Fibroblast of skin of abdomen (primary cell): ENCODE measurements at places on chromosomes 1 and 21.

DNA sequence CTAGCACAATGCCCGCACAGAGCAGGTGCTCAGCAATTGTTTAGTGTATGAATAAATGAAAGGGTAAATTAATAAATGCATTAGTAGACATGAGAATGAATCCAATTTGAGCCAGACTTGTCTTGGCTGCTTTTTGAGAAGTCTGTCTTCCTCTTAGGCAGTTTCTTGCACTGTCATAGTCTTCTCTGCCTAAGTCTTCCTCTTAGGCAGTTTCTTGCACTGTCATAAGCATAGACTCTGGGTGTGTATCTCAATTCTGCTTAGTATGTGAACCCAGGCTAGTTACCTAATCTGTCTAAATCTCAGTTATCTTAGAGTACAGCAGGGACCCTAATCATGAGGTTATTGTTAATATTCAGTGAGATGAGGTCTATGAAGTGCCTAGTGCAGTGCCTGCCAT, 27.2 kb downstream of the NHLH2 start:
- DNase-seq: no peak

GRCh38 chr1:248696261-248696660, 6.3 kb downstream of the OR14I1 start:
- DNase-seq: no peak

GRCh38 chr1:90358448-90358847, 358.7 kb downstream of the BARHL2 start:
- DNase-seq: no peak

GRCh38 chr1:15083578-15083977, 70.0 kb upstream of the TMEM51 start:
- no peak for DNase-seq

DNA sequence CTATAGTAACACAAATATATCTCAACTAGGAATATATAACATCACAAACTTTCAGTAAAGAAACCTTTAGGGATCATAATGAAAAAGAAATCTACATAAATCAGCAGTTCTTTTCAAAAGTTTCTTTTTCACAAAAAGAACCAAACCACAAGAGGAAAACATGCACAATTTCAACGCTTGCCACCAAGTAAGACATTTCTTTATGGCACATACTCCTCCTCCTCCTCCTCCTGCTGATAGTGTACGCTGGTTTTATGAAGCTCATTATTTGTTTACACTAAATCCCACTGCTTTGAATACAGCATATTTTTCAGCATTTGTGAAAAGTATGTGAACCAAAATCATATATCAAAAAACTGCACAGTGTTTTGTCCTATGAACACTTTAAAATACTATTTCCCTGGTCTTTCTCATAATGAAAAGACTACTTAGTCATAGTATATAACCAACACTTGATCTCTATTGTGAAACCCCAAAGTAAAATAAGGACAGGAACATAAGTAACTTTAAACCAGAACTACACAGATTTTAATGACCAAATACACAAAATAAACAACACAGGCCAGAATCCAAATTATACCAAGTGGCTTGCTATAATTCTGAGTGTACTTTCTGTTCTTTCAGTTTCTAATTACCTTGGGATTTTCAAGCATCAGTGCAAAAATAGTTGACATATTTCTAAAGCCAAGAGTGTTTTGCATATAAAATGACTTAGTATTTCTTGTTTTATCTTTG, 184.2 kb downstream of the EIF4G3 start:
- DNase-seq: no peak

GRCh38 chr1:26546819-26547218, 17.3 kb downstream of the RPS6KA1 start:
- no peak for DNase-seq

DNA sequence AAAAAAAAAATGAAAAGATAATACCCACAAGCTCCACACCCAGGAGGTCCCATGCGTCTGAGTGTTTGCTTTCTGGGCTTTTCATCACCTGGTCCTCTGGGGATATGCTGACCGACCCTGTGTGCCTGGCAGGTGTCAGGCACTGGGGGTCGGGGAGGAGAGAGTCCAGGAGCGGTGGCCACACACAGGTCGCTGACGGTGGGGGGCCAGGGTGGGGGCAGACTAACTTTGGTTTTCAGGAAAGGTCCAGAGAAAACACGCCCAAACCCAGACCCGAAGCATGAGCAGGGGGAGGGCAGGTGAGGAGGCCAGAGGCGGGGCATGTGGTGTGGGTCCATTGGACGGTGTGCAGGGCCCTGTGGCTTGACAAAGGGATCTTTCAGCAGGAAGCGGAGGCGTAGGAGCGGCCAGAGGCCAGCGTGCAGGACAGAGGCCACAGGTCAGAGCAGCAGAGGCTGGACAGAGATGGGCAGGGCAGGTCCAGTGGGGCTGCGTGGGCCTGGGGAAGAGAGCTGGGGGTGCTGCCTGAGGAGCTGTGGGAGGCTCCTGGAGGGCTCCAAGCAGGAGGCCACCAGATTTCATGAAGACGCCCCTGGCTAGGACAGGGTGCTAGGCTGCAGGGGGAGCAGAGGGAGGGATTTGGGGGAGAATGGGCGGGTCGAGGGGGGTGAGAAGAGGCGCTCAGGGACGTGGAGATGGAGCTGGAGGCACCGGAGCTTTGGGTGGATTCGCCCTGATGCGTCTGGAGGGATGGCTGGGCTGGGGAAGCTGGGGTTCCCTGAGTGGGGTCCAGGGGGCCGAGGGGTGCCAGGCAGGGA, 15.8 kb downstream of the RNF223 start:
- no peak for DNase-seq

DNA sequence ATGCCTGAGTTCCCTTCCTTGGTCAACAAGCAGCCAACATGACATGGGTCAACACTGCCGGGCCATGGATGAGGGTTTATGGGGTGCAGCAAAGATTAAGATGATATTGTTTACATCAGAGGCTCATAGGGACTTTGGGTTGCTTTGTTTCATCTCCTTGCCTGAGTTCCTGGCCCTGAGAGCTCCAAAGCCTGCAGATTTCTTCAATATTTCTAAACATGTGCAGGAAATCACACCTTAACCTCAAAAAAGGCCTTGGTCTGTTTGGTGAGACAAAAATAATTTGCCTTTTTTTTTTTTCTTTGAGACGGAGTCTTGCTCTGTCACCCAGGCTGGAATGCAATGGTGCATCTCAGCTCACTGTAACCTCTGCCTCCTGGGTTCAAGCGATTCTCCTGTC, 876 bp downstream of the SLAMF8 start:
- DNase-seq: no peak

- peak; percentile 12 for DNase-seq
Measured at GRCh38 chr1:154006136-154006535, 15.6 kb downstream of the RPS27 start.
